ENCODE measurements at places on chromosomes 4 and X.

DNA sequence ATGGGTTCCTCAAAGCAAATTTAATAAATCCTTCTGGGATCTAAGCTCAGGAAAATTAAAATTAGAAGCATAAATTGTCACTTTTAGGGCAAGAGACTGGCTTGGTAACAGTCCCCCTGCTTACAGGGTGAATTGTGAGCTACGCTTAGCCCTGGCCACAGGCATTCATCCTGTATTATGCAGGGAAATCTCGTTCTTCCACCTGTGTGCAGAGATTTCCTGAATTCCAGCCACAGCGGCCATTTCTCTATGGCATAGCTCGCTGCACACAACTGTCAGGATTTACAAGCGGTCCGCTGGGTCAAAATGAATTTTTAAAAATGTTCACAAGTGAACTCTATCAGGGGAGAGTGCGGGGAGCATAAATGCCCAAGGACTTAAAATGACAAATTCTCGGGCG lies 111.9 kb downstream of the DCTD start:
- no peak for DNase-seq

DNA sequence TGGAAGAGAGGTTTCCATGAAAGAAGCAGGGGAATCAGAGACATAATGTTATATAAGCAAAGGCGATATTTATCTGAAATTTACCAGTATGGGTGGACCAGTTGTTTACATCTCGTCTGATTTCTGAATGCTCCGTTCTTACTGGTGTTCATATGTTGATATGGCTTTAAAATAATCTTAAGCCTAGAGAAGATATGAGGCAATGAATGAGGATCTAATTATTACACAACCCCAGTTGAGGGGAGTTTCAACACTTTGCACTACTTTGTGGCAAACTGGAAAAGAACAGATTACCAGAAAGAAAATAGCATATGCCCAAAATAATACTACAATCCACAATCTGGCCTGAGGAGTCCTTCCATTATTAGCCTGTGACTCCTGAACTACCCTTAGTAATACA lies 263.3 kb upstream of the MAGEB2 start:
- no peak for DNase-seq

GRCh38 chrX:25202827-25203226 lies 187.1 kb upstream of the ARX start:
- no peak for DNase-seq

DNA sequence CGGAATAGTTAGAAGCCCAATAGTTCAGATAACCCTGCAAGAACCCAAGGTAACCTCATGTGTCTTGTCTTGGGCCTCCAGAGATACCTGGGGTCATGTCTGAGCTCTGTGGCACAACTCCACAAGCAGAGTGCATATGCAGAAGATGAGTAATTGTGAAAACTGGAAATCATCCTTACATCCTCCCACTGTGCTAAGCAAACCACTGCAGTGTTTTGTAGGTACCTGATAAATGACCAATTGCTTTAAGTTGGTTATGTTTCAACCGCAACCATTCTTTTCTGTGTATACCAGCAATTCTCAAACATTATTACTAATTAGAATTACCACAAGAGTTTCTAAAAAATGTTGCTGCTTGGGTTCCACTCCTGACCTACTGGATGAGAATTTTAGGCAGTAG lies 73.2 kb downstream of the CBLL2 start:
- DNase-seq: no peak

- no peak for DNase-seq
These were observed 31.5 kb downstream of the NOP14 start for GRCh38 chr4:2931512-2932301.

DNA sequence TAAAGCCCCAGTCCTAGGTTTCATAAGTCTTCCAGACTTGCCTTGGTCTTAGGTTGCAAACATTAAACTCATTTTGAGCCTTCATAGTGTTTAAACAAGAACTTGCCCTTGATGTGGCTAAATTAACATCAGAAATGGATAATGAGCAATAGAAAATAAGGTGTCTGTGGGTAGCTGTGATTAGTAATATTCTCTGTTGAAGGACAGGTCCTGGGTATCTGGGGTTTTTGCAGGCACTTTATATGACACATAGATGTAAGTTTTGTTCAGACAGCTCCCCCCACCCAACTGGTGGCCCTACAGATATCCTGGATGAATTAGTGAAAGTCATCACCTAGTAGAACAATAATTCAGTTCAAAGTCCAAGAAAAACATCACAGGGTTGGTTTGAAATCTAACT lies 272.5 kb downstream of the PTTG2 start:
- DNase-seq: no peak

DNA sequence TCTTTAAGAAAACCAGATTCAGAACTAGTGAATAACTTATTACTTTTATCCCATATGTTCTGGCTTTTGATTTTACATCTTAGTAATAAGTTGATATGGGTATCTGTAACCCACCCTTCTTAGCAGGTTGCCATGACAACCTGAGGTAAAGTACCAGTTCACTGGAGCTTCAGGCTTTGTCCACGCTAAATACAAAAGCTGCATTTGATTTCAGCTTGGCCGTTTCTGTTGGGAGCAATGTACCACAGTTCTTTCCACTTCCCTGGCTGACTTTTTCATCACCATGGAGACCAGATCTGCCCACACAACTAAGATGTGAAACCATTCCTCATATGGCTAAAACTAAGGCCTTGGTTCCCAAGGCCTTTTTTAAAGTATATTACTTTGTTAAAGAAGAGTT lies 26.1 kb downstream of the KLHL34 start:
- DNase-seq: no peak

DNA sequence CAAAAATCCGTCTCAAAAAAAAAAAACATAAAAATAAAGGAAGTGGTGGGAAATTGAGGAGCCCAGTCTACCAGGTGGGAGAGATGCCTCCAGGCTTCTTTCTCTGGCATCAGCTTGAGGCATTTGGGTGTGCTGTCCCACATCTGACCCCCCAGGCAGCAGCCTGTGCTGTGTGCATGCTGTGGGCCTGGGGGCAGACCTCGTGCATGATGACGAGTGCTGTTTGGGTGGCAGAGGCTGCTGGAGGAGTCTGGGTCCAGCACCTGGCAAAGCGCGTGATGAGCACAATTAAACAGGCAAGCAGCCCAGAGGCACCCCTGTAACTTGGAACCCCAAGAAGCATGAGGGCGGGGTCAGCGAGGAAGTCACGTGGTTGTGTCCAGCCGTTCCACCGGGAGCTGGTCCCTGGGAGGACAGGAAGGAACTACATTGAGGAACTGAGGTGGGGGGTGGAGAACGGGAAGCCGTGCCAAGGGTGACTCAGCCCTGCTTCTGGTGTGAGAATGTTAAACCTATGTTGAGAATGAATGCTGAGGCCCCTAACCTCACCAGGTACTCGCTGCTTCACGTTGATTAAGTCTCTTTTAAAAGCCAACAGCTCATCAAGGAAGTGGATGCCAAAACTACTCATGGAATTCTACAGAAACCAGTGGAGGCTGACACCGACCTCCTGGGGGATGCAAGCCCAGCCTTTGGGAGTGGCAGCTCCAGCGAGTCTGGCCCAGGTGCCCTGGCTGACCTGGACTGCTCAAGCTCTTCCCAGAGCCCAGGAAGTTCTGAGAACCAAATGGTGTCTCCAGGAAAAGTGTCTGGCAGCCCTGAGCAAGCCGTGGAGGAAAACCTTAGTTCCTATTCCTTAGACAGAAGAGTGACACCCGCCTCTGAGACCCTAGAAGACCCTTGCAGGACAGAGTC lies 6.1 kb downstream of the TACC3 start:
- no peak for DNase-seq

DNA sequence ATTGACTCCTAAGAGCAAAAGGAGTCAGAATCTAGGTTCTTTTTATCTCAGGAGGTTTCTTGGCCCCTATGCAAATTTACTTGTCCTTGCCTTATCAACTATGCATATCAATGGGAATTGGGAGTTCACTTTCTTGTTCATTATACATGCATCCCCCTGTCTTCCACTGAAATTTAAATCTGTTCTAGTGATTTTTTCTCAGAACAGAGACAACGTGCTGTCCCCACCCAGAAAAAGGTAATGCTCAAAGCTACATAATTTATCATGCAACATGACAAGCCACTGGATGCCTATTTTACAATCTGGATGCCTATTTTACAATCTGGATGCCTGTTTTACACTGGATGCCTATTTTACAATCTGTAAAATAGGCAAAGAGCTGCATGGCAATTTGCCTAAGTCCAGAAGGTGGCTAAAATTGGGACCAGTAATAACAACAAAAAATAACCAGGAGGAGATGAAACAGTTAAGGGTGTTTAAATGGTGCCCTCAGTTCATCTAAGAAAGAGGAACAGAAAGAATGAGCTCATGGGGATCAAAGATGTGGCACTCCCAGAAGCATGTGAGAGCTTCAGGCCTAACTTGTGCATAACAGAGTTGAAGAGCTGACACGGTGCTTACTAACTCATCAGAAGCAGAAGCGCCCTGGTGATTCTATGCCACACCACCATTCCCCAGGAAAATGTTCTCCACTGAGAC lies 537.8 kb upstream of the BOD1L1 start:
- no peak for DNase-seq

GRCh38 chr4:112213856-112214255 lies 17.7 kb upstream of the AP1AR start:
- no peak for DNase-seq

- no peak for DNase-seq
These were observed 51.2 kb downstream of the SMARCA1 start for GRCh38 chrX:129472116-129472515.

DNA sequence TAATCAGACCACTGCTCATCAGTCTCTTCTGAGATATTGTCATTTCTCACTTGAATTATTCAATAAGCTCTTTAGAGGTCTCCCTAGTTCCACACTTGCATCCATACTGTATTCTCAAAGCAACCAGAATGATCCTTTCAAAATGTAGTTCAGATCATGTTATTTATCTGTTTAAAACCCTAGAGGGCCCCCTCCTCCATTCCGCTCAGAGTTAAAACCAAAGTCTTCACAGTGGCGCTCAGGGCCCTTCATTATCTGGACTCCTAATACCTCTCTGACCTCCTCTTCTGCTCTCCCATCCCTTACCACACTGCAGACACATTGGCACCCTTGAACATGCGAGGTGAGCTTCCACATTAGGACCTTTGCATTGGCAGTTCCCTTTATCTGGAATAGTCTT lies 32.7 kb upstream of the HPGDS start:
- DNase-seq: no peak

DNA sequence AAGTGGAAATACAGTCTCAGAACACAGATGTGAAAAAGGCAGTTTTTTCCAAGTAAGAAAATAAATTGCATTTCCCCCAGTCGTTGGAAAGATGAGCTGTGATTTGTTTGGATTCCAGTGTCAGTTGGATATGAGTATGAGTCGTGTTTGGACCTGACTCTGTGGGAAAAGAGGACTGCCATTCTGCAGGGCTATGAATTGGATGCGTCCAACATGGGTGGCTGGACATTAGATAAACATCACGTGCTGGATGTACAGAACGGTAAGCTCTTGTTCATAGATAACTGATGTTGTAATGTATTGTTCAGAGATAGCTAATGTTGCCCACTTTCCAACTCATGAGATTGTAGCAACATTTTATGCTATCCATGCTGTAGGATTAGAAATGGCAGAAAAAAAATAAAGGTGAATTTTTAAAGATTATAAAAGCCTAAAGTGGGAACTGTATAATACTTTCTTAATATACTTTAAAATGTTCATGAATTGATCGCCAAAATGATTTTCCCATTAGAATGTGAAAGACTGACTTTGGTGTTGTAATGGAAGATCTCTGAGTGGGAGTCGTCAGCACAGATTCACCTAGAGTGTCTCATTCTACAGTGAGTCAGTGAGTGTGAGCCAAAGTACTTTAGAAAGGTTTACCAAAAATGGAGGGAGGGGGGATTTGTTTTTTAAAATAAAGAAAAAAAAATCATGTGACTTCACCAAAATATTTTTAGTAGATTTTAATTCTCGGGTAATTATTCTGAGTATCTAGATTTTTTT lies 178.7 kb downstream of the DCTD start:
- no peak for DNase-seq

- DNase-seq: no peak
These were observed 800.5 kb upstream of the DIAPH2 start for GRCh38 chrX:95884186-95884585.

DNA sequence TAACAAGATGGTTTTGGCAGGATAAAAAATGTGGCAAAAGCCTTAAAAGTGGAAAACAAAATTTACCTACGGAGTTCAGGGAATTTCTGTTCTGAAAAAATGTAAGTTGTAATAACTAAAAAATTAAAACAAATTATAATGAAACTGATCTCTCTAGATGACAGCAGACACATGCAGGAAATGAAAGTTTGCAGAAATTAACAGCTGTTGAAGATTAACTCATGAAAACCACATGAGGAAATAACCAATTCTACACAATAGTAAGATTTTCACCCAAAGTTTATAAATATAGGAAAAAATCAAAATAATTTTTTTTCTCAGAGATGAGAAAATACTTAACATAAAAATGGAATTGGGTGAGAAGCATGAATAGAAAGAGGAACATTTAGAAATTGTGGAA lies 47.5 kb upstream of the UGT2B15 start:
- no peak for DNase-seq

DNA sequence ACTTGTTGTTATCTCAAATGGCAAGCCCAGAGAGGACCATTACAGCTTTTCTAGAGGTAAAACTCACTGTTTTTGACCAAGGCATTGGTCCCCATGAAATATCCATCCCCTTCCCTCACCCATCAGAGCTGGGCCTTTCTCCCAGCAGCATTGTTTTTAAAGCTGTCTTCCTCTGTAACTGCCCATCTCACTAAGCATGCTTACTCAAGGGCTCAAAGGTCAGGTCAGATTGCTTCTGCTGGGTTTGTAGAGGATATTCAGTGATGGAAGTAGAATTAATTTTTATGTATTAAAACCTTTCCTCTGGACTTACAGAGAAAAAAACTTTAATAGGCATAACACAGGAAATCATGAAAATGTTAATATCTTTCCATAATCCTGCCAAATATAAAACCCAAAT lies 11.1 kb downstream of the TEX13A start:
- DNase-seq: no peak

GRCh38 chr4:15025693-15026092 lies 23.4 kb downstream of the CPEB2 start:
- DNase-seq: no peak

DNA sequence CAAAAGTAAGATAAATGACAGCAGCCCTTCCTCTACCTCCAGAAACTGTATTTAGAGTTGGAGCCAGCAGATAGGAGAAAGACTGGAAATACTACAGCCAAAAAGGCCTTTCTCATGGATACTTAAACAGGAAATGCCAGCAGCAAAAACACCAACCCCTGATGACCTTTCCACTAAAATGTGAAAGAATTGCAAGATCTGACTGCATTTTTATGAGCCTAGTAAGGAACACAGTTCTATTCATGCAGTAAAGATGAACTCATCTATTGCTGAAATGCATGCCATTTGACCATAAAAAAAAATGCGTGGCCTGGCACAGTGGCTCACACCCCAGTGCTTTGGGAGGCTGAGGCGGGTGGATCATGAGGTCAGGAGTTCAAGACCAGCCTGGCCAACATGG lies 19.9 kb downstream of the ABCG2 start:
- no peak for DNase-seq

GRCh38 chrX:40329616-40330015 lies 231.9 kb upstream of the BCOR start:
- no peak for DNase-seq

GRCh38 chr4:159980826-159981468 lies 878.1 kb downstream of the RAPGEF2 start:
- DNase-seq: no peak
